Activated naive CD4-positive, alpha-beta T cell treated with anti-CD3 and anti-CD28 coated beads, Interleukin-2, amount 50 U/mL, for 72 hours (primary cell): ENCODE measurements at places on chromosomes 13 and 19. TPM values are rescaled to one million over a fixed set of nuclear protein-coding genes. Genes with fewer than 3 reads are reported as not detected.

DNA sequence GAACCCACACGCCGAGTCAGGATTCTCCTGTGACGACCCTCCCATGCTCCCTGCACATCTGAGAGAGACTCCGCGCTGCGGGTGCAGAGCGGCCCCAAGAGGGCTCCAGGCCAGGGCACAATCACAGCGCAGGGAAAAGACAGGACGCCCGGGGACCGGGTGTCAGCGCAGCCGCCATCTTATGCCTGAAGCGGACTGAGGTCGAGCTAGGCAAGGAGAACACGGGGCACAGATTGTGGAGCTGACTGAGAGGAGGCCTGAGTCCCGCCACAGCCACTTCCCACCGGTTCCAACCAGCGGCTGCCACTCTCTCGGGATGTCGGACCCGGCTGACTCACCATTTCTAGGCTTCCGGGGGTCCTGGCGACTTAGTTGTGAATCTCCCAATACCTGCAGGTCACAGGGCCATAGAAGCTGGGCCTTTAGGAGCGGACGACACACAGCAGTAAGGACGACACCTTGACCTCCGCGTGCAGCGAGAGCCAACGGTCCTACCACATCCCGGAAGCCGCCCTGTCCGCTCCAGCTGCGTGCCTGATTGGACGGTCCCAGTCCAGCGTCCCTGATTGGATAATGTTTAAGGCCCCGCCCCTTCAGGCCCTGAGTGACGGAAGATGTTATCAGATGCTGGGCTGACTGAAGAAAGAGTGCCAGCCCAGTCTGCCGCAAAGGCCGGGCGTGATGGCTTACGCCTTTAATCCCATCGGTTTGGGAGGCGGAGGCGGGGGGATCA, at the start of gene ZNF728:
ZNF728 (minus strand) TSS at position 487 of the 733 bp plus-strand sequence; CDS start at position 341, 146 bp downstream.
- DNase-seq: no peak

DNA sequence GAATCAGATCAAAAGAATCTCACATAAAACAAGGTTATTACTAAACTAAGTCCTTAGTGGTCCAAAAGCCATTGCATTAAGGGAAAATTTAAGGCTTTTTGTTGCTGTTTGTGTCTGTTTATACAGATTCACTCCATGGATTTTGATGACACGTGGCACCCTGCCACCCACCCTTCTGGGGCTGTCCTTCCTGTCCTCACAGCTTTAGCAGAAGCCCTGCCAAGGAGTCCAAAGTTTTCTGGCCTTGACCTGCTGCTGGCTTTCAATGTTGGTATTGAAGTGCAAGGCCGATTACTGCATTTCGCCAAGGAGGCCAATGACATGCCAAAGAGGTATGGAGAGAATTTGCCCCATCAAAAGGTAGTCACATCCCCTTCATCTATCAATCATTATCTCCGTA, 6.9 kb downstream of the ACOD1 start:
- no peak for DNase-seq

DNA sequence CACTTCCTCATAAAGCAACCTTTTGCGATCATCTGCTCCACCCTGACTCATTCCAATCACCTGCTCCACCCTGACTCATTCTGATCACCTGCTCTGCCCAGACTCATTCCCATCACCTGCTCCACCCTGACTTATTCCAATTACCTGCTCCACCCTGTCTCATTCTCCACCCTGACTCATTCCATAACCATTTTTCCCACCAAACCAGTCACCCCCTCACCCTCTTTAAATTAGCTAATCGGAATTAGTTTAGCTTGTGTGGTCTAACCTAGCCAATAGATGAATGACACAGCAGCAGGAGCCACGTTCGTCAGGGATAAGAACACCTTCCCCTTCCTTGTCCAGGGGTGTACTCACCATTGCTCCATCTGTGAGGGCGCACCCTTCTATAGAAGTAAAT, 134.0 kb downstream of the COG6 start:
- no peak for DNase-seq

MAMSTR gene
- 1.4 TPM for total RNA-seq

KLF1 gene
- 0.46 TPM for total RNA-seq

GRCh38 chr13:49418206-49418605, 25.7 kb downstream of the CAB39L start:
- no peak for DNase-seq

DNA sequence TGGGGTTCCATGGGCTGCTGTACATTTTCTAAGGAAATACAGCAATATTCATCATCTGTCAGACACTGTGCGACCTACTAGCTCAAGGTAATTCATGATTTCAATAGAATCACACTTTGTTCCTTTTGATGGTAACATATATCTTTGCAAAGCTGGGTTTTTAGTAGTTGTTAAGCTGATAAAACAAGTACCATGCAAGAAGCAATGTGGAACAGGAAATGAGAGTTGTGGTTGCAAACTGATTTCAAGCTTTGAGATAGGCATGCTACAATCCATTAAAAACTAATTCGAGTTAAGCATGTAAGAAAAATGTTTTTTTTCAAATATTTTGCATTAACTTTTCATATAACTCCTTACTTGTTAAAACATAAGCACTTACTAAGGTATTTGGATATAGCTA, 6.8 kb upstream of the MBNL2 start:
- DNase-seq: no peak

GRCh38 chr13:63864171-63864902, 2448.7 kb upstream of the PCDH20 start:
- no peak for DNase-seq

DNA sequence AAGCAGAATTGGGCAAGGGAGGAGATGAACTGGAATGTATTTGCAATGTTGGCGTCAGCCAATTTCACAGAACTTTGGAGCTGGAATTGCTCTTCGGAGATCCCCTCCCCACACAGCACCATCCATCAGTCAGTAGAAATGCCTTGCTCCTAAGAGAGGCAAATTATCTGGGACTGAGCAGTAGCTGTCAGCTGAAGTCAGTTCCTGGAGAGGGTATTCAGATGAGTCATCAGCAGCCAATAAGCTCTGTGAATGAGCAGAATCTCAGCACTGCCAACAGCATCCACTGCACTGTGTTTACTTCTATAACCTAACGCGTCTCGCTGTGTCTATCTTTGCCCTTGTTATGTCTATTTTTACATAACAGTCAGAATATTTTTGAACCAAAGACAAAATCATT, 213.7 kb downstream of the SLITRK5 start:
- DNase-seq: no peak

GRCh38 chr19:14890643-14891379, 4.9 kb upstream of the OR7A17 start:
- DNase-seq: no peak

C1QTNF9 gene
- total RNA-seq: not detected

KLK14 gene
- 0.80 TPM for total RNA-seq

CATSPERD gene
- total RNA-seq: not detected

DNA sequence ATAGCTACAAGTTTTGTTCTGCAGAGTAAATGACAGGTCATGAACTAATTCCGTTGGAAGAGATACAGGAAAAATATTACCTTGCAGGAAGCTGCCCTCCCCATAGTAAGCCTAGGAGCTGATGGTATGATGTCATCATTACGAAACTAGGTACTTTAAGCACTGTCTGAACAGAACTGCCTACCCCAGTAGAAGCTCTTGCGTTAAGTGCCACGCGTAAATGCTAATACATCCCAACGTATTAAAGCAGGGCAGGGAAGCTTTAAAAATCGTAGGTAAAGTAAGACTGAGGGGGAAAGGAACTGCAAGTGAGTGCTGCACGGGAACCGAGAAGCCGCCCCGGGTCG, 572 bp downstream of the UGGT2 start:
- DNase-seq: no peak

- no peak for DNase-seq
Observed at GRCh38 chr19:38701455-38702063, 42.7 kb downstream of the CAPN12 start.
